Astrocyte (in vitro differentiated cells and primary cell): ENCODE measurements at places on chromosomes 1 and 21. TPM values are rescaled to one million over a fixed set of nuclear protein-coding genes. Genes with fewer than 3 reads are reported as not detected.
A peak's percentile ranks its signal among the peaks of the same experiment; 100 is the strongest.

The SMIM1 gene
- 6.4 and 6.6 TPM in 2 replicates for total RNA-seq

The BEND5 gene
- 1.4 and 2.7 TPM in 2 replicates for total RNA-seq

The OR2M3 gene
- not detected in 2 replicates for total RNA-seq

The OR2T3 gene
- not detected in 2 replicates for total RNA-seq

The IFI16 gene
- 109 and 125 TPM in 2 replicates for total RNA-seq

- peak overlapping the region; percentile 36 for H3K27ac ChIP-seq
- DNase-seq: peak; percentile 45
- no peaks in the 10 kb centered on the region for H3K36me3 ChIP-seq
- H3K4me3 ChIP-seq: peak overlapping the region; percentile 82
Measured at GRCh38 chr1:50959303-50959912, 659 bp downstream of the FAF1 start.

DNA sequence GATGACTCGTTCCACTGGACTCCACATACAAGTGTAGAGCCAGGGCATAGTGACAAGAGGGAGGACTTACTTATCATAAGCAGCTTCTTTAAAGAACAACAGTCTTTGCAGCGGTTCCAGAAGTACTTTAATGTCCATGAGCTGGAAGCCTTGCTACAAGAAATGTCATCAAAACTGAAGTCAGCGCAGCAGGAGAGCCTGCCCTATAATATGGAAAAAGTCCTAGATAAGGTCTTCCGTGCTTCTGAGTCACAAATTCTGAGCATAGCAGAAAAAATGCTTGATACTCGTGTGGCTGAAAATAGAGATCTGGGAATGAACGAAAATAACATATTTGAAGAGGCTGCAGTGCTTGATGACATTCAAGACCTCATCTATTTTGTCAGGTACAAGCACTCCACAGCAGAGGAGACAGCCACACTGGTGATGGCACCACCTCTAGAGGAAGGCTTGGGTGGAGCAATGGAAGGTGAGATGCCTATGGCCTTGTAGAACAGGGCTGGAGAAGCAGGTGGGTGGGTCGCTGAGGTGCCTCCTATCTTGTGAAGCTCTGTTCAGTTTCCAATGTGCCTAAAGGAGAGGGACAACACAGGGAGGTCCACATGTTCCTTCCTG is 12.1 kb downstream of the MIA3 start:
- H3K27me3 ChIP-seq: no peaks in the 10 kb centered on the region
- H3K27ac ChIP-seq: no peak overlapping the region
- peaks cover 8% of the 10 kb centered on the region for H3K4me1 ChIP-seq
- peaks cover 45% of the 10 kb centered on the region for H3K36me3 ChIP-seq

GRCh38 chr21:42733874-42734273 is 80.5 kb downstream of the PDE9A start:
- no peaks in the 10 kb centered on the region for H3K36me3 ChIP-seq
- H3K4me3 ChIP-seq: no peak overlapping the region
- H3K4me1 ChIP-seq: no peaks in the 10 kb centered on the region
- peaks cover 33% of the 10 kb centered on the region for H3K27me3 ChIP-seq
- DNase-seq: no peak

DNA sequence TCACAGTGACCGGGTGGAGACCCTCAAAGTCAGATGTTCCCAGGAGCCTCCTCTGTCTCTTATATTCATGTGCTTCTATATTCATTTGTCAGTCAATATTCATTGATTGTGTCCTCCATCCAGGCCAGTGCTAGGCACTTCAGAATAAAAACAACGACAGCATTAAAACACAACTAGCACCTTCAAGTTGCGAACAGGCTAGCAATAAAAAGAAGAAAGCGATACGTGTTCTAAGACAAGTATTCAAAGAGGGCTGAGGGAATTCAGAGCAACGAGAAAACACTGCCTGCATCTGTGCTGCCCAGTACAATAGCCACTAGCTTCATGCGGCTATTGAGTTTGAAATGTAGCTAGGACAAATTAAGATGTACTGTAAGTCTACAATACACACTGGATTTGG is 138.0 kb downstream of the PLXNA2 start:
- no peaks in the 10 kb centered on the region for H3K36me3 ChIP-seq
- H3K27me3 ChIP-seq: no peaks in the 10 kb centered on the region
- H3K4me3 ChIP-seq: no peak overlapping the region
- H3K27ac ChIP-seq: no peak overlapping the region
- DNase-seq: no peak

DNA sequence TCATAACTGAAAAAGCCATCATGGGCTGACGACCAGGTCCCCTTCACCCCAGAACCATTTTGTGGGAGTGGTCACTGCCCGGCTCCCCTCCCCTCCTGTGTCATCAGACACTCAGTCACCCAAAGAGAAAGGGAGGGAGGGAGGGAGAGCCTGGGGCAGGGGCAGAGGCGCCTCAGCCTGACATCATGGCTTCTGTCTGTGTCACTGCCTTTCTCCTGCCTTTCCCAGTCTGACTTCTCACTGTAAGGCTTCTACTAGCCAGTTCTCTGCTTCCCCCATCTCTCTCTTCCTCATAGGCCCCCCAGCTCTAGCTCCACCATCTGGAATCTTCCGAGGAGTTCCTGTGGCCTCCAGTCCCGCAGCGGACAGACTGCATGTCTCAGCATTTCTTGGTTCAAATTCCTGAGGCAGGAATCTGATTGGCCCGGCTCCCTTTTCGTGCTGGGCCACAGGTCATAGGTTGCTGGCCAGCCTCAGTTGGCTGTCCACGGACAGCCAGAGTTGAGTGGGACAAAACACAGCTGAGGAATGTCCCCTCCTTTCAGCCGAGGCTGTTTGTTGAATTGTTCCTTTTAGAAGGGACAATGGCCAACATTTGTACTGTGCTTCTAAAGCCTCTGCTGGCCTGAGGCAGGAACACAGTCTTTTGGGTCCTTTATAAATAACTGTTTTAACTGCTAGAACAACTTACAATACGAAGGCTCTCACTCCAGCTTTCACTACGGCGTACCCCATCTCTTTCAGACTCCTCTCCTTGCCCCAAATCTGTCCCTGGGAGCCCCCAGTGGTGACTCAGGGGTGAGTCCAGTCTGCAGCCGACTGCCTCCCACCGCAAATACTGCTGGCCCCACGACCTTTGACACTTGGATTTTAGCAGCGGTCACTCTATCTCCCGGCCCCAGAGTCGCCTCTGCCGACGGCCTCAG is 18.7 kb upstream of the KANK4 start:
- no peaks in the 10 kb centered on the region for H3K27me3 ChIP-seq
- H3K36me3 ChIP-seq: no peaks in the 10 kb centered on the region
- peaks cover 5% of the 10 kb centered on the region for H3K4me1 ChIP-seq
- DNase-seq: peak; percentile 21
- no peak overlapping the region for H3K27ac ChIP-seq
- no peak overlapping the region for H3K4me3 ChIP-seq

DNA sequence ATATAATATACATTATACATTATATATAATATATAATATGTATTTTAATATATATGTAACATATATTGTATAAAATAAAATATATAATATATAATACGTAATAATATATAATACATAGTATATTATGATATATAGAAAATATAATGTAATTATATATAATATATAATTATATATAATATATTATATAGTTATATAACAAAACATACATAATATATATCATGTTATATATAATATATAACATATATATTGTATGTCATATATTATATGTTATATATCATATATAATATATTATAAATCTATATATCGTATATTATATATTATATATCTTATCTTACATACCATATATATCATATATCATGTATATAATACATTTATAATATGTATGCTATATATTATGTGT is 248.2 kb upstream of the TPTE start:
- H3K27ac ChIP-seq: no peak overlapping the region
- no peaks in the 10 kb centered on the region for H3K27me3 ChIP-seq
- DNase-seq: no peak
- no peaks in the 10 kb centered on the region for H3K36me3 ChIP-seq

- H3K27ac ChIP-seq: no peak overlapping the region
- no peaks in the 10 kb centered on the region for H3K36me3 ChIP-seq
Measured at GRCh38 chr1:2413495-2414296, 1.3 kb upstream of the PEX10 start.

DNA sequence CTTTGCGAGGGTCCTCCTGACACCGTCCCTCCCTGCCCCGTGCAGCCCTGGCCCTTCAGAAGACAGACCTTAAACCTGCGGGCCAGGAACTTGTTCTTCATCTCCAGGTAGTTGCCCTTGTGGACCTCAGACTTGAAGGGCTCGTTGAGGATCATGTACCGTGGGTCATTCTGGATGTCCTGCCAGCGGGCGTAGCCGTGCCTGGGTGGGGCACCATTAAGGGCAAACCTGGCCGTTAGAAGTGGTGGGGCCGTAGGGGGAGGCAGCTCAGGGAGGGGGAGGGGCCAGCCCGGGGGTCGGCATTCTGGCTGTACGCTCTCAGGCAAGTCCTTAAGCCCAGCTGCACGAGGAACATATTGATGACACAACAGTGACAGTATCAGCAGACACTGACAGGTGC is 64.6 kb downstream of the KCNAB2 start:
- DNase-seq: no peak
- no peak overlapping the region for H3K27ac ChIP-seq
- no peaks in the 10 kb centered on the region for H3K4me1 ChIP-seq
- H3K4me3 ChIP-seq: no peak overlapping the region
- no peaks in the 10 kb centered on the region for H3K27me3 ChIP-seq

- no peaks in the 10 kb centered on the region for H3K36me3 ChIP-seq
- no peaks in the 10 kb centered on the region for H3K4me1 ChIP-seq
- no peak overlapping the region for H3K27ac ChIP-seq
- H3K4me3 ChIP-seq: no peak overlapping the region
Measured at GRCh38 chr1:30286241-30286987, 437.0 kb downstream of the MATN1 start.

DNA sequence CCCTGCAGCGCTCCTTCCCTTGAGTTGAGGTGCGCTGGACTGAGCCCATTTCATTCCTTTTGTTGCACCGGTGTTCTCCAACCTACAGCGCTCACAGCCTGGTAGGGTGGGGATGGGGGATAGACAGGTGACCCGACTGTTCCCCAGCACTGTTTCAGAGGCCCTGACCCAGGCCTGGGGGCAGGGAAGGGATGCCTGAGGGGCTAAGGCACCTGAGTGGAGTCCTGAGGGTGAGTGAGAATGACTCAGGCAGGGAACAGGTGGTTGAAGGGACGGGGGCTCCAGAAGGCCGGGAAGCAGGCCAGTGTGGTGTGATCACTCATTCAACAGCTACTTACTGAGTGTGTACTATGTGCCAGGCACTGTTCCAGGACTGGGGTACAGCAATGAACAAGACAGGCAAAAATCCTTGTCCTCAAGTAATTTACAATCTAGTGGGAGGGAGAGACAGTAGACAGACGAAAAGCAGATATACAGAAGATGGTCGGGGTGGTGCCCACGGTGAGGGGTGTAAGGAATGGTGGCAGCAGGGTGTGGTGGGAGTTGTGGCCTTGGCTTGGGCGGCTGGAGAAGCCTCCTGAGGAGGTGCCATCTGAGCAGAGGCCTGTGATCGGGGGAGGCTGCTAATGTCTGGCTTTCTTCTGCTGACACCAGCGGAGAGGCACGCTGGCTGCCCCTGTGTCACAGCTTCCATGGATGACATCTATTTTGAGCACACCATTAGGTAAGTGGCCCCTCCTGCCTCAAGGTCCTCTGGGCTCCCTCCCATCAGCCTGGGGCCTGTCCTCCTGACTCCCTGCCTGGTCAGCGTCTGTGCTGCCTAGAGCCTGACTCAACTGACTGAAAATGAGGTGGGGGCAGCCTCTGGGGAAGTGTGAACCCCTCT is 37.4 kb downstream of the ACOT11 start:
- peaks cover 3% of the 10 kb centered on the region for H3K4me1 ChIP-seq
- DNase-seq: no peak
- no peaks in the 10 kb centered on the region for H3K27me3 ChIP-seq
- H3K27ac ChIP-seq: no peak overlapping the region

GRCh38 chr1:177966199-177966598 is 3.7 kb downstream of the SEC16B start:
- DNase-seq: peak; percentile 28
- no peaks in the 10 kb centered on the region for H3K4me1 ChIP-seq
- peaks cover 3% of the 10 kb centered on the region for H3K36me3 ChIP-seq

GRCh38 chr21:45280969-45281368 is 6.7 kb downstream of the POFUT2 start:
- no peak overlapping the region for H3K27ac ChIP-seq
- H3K4me3 ChIP-seq: no peak overlapping the region
- no peak for DNase-seq
- no peaks in the 10 kb centered on the region for H3K4me1 ChIP-seq
- H3K36me3 ChIP-seq: peaks cover 52% of the 10 kb centered on the region

DNA sequence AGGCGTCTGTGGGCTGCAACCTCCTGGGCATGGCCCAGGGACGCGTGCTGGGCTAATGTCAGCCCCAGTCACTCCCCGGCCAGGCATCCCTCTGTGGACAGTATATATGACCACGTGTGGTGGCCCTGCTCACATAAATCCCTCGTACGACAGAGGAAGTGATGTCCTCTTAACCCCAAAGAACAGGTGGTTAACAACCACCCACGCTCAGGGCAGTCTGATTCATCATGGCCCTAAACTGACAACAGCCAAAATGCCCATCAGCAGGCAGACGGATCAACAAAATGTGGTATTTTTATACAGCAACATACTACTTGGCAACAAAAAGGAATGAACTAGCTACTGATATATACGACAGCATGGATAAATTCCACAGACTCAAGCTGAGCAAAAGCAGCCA is 51.0 kb downstream of the ECE1 start:
- peaks cover 26% of the 10 kb centered on the region for H3K36me3 ChIP-seq
- peak; percentile 53 for DNase-seq
- peak overlapping the region; percentile 36 for H3K27ac ChIP-seq
- peaks cover 34% of the 10 kb centered on the region for H3K4me1 ChIP-seq

GRCh38 chr21:35585155-35585554 is 475.2 kb downstream of the SETD4 start:
- no peak overlapping the region for H3K4me3 ChIP-seq
- peaks cover 2% of the 10 kb centered on the region for H3K4me1 ChIP-seq
- no peaks in the 10 kb centered on the region for H3K36me3 ChIP-seq
- H3K27ac ChIP-seq: no peak overlapping the region

DNA sequence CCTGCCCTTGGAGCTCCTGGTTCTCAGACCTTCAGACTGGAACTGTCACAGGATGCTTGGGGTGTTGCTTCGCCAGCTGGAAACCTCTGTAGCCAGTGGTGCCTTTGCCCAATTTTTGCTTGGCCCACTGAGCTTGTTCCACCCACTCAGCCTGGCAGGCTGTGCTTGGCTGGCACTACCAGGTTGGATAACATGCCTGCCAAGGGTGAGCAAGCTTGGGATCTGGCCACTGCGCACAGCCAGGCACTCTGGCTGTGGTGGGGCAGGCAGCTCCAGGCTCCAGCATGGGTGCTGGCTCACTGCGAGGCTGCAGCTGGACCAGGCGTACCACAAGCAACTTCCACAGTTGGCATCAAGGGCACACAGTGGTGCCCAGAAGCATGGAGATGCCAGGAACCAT is 967.8 kb upstream of the NCAM2 start:
- H3K27me3 ChIP-seq: no peaks in the 10 kb centered on the region
- no peaks in the 10 kb centered on the region for H3K4me1 ChIP-seq
- no peaks in the 10 kb centered on the region for H3K36me3 ChIP-seq
- no peak overlapping the region for H3K4me3 ChIP-seq
- DNase-seq: no peak
- H3K27ac ChIP-seq: no peak overlapping the region

GRCh38 chr1:24425441-24425840 is 9.8 kb downstream of the NIPAL3 start:
- H3K27ac ChIP-seq: no peak overlapping the region
- no peaks in the 10 kb centered on the region for H3K27me3 ChIP-seq
- no peak overlapping the region for H3K4me3 ChIP-seq
- no peaks in the 10 kb centered on the region for H3K4me1 ChIP-seq
